WTC11 (cell line): ENCODE measurements at places on chromosomes 5 and 9.

DNA sequence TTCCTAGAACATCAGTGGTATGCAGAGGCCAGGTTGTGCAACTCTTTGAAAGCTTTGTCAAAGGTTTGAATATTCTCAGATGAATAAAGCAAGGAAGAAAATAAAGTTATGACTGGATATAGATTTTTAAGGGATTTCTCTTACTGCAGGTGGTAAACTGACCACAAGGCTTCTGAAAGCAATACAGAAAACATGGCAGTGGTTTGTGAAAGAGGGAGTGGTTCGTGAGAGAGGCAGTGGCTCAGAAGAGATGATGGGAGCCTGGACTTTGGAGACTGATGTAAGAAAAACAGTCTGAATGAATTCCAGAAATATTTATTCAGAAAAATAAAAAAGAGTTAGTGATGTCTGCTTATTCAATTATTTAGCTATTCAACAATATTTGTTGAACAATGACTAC is 380.4 kb upstream of the CTNND2 start:
- DNase-seq, result no peak

DNA sequence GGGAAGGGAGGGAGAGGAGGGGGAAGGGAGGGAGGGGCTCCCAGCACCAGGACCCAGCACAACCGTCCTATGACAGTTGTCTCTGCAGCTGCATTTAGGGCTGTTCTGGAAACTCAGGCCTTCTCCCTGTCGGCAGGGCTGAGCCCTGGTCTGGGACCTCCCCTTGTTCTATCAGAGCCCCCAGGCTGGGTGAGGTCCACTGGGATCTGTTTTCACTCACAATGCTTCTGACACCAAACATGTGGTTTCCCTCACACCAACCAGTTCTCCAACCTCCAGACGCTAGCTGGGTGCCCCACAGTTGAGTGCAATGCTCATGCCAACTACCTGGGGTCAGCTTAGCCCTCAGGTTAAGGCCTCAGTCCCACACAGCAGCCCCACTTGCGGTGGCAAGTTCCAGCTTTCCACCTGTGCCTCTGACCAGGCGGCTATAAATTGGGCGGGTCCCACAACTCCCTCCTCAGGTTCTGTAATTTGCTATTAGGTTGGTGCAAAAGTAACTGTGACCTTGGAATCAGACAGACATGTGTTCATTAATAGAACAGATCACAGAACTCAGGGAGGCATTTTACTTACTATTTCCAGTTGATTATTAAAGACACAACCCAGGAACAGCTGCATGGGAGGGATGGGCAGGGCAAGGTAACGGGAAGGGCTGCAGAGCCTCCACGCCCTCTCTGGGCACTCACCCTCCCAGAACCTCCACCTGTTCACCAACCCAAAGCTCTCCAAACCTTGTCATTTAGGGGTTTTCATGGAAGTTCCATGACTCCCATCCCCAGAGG is 13.5 kb downstream of the ADAMTS2 start:
- DNase-seq, result no peak

- DNase-seq, result no peak
Observed at GRCh38 chr5:11292648-11293356, 531.8 kb upstream of the DAP start.

- no peak for DNase-seq
Observed at GRCh38 chr9:133692364-133692985, 45.7 kb downstream of the SARDH start.

DNA sequence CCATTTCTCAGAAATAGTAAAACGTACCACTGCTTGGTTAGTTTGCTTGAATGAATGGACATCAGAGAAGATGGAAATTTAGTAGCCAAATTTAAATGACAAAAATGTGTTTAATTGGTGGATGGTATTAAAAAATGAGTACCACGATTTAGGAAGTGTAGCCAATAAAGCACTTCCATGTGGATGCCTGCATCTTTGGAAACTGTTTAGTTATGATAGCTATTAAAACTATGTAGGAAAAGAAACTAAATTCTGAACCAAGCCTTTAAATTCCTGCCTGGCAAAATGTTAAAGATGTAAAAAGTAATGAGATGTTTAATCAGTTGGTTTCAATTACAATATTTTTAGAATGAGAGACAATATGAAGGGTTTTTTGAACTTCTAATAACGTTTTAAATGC is 94.8 kb downstream of the NUDT12 start:
- DNase-seq, result no peak

- DNase-seq, result no peak
Observed at GRCh38 chr9:120736881-120737280, 22.6 kb upstream of the MEGF9 start.

- DNase-seq, result no peak
Observed at GRCh38 chr9:81112627-81113452, 576.5 kb downstream of the TLE1 start.

GRCh38 chr5:57007344-57007743 is 55.4 kb upstream of the MIER3 start:
- no peak for DNase-seq

DNA sequence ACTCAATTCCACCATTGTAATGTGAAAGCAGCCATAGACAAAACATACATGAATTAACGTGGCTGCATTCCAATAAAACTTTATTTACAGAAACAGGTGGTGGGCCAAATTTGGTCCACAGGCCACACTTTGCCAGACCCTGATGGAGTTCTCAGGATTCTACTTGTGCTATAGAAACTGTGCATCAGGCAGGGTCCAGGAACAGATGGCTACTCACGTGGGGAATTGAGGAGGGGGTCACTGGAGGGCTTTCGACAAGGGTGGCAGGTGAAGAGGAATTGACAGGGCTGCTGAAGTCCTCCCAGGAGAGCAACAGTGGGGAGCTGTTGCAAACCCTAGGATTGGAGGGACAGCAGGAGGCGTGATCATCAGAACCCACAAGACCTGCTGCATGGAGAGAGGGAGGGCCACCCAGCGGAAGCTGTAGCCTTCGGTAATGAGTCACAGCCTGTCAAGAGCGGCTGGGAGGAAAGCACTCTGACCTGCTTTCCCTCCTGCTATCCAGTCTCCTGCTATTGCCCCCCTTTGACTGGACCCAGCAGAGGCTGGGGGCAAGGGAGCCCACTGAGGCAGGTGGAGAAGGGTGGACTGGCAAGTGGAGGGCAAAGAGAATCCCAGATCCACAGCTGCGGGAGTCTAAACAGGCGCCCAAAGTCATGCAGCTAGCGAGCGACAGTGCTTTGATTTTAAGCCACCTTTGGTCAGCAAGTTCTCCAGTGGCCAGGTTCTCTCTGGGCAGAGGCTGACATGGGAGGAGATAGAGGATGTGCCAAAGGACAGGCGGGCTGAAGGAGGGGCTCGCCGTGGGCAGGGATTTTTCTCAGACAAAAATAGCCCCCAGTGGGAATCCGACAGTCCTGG is 138.3 kb upstream of the SMIM23 start:
- DNase-seq, result no peak

- DNase-seq, result no peak
Observed at GRCh38 chr9:6630502-6631206, 14.9 kb downstream of the GLDC start.

DNA sequence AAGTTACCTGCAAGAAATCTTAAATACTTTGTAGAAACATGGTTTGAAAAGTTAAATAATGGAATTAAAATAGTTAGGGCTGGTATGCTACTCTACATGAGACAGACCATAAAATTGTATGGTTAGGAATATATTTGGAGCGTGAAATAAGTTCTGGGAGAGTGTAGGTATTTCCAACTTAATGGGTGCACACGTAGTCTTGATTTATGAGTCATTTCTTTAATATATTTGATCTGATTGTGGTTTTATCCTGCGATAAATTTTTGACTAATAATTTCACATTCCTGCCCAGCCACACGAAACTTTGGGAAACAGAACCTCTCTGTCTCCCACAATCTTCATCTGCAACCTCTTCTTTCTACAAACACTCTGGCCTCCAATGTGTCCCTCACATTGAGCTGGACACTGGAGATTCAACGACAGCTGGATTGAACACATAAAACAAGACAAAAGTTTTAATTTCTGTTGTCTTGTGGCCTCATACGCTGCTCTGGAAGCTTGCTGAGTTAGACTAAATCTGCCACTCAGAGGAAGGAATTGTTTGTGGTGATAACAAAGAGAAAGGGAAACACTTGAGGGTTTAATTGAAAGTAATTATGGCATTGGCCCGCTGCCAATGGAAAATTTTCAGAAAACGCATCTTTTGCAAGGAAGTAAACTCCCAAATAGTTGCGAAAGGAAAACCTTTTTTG is 201.8 kb upstream of the ZNF608 start:
- no peak for DNase-seq

- no peak for DNase-seq
Observed at GRCh38 chr9:106528158-106528557, 334.8 kb upstream of the ZNF462 start.

DNA sequence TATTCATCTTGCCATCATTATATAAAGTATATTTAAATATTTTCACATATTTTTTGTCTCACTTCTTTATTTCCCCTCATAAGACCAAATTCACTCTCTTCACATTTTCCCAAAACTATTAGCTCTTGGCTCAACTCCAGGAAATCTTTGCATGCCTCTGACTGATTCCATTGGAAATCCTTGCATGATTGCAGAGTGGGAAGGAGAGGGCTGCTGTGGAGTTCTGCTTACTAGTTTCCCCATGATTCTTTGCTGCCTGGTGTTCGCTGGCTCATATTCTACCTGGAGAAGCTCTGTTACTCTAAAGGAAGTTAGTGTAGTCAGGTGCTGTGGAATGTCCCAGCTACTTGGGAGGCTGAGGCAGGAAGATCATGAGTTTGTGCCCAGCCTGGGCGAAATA is 41.9 kb downstream of the LIX1 start:
- DNase-seq, result no peak

DNA sequence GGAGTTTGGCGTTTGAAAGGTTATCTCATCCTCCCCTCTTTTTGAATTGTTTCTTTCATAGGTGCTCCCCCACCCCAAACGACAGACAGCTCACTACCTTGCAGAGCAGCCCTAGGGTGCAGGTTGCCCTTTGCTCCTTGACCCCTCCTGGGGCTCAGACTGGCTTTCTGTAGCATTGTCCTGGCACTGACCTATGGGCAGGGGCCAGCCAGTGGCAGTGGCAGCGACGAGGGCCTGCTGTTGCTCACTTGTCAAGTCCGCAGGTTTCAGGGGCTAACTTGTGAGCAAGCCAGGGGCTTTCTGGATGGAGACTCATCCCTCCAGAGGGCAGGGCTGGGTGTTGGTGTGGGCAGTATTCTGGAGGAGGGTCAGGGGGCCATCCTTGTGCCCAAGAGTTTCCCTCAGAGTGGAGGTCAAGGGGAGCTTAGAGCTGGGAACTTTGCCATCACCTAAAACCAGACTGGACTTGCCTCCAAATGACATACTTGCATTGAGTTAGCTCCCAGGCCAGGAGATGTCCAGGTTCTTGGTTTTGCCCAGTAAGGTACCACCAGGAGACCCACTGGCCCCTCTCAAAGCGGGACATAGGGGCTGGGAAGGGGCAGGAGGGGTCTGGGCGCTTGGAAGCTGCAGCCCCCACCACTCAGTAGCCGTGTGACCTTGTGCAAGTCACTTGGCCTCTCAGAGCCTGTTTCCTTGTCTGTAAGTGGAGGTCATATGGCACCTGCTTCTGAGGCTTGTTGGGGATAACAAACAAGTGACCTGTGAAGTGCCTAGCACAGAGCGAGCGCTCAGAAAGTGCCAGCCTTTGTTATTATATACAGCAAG is 53.5 kb upstream of the CDKN2AIPNL start:
- no peak for DNase-seq

- peak; percentile 14 for DNase-seq
Observed at GRCh38 chr5:130198927-130199326, 294.7 kb downstream of the CHSY3 start.

- DNase-seq, result no peak
Observed at GRCh38 chr5:169417676-169418075, 116.7 kb upstream of the SLIT3 start.

DNA sequence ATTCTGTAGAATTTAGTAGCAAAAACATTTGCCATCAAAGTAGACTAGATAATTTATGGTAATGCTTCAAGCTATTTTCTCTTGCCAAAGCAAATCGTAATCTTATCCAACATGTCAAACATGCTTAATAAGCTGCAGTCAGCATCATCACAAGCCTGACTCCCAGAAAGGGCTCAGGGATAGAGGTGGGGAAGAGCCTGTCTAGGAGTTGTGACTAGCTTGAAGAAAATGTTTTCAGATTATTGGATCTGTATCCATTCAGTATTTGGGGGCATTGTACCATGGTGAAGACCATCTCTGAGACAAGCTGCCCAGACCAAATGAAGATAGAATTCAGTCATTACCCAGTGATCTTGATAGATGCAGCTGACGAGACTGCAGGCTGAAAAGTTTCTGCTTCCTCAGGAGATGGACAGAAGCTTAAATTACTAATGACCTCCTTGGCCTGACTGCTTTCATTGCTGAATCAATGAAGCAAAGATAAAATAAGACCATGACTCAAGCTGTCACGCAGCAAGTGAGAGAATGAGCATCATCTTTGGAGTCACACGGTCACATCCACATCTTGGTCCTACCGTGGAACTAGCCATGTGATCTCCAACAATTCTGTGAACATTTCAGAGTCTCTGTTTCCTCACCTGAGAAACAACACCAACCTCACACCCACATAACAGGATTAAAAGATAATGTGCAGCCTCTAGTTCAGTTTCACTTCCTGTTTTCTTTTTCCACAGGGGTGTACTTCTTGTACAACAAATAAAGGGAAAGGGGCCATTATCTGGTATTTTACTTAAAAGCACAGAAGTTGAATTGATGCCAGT is 9.4 kb downstream of the ERAP2 start:
- DNase-seq, result no peak

- DNase-seq, result no peak
Observed at GRCh38 chr5:82522897-82523296, 244.7 kb upstream of the RPS23 start.

DNA sequence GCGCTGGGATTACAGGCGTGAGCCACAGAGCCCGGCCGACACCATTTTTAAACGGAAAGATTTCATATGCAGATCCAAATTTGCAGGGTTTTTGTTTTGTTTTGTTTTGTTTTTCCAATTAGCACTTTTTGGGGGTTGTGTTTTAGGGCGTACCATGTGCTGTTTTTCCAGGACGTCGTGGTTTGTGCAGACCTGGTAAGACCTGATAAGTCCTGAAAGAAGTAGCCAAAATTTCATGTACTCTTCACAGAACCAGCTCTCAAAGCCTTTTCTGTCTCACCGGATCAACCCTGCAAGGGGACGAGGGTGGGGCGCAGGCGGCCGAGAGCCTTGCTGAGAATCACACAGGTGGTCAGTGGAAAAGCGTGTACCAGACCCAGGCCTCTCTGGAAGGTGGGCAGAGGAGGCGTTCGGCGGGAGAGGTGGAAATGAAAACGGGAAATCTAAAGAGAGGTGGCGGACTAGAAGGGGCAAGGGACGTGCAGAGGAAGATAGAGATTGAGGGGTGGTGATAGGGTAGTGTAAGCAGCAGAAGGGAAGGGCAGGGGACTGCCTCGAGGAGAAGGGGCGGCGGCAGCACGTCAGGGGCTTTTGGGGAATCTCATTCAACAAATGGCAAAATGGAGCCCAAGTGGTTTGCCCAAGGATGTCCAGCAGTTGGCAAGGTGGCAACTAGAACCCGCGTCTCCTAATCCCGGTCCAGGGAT is 1.1 kb upstream of the FAF2 start:
- peak; percentile 28 for DNase-seq
